ENCODE measurements at places on chromosomes 7 and 10.

GRCh38 chr7:132508724-132509353, 67.4 kb downstream of the PLXNA4 start:
- no peak for DNase-seq

- DNase-seq = peak; percentile 25
These were observed 29.1 kb downstream of the NUDCD3 start for GRCh38 chr7:44461387-44461786.

DNA sequence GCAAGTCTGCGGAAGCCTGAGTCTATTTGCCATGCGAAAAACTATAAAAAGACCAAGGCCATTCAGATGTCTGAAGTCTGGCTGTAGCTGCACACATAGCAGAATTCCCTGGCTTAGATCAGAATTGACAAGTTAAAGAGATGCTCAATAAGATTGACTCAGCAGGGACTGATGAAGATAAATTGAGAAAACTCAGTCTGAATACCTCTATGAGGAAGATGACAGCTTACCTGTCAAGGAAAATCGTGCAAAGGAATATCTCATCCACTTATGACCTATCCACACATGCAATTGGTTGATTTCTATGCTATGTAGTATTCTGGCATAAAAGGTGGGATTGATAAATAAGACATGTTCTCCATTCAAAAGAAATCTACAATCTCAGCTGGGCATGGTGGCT, 288.6 kb downstream of the BAMBI start:
- DNase-seq = no peak

GRCh38 chr10:59047957-59048618, 128.4 kb upstream of the PHYHIPL start:
- DNase-seq = no peak

DNA sequence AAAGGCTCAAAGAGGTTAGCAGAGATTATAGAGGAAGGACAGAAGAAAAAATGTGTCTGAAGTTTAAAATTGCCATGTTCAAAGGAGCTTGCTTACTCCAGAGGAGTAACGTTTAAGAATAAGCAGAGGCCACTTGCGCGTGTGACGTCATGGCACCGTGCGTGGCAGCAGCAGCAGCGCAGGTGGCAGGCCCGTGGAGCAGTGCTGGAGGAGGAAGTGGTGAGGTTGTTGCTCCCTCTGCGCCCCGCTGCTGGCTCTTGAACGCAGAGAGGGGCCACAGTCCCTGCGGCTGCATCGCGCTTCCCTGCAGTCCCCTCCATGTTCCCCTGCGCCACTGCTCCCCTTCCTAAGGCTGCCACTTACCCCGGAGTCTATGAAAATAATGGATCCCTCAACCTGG, 37.5 kb downstream of the GDI2 start:
- peak; percentile 41 for DNase-seq

DNA sequence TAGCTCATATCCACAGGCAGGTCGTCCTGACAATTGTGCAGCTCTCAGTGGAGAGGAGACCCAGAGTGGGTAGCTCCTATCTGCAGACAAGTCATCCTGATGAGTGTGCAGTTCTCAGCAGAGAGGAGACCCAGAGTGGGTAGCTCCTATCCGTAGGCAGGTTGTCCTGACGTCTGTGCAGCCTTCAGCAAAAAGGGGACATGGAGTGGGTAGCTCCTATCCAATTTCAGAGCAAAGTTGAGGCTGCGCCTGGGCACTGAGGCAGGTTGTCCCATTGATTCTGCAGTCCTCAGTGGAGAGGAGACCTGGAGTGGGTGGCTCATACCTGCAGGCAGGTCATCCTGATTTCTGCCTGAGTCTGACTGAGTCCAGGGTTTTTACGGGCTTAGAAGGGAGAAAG, 111.8 kb downstream of the HPSE2 start:
- no peak for DNase-seq

- no peak for DNase-seq
These were observed 8.8 kb downstream of the SLC4A2 start for GRCh38 chr7:151068069-151068773.

GRCh38 chr7:131581241-131582051, 25.0 kb upstream of the PODXL start:
- DNase-seq = no peak

- DNase-seq = no peak
These were observed 97.0 kb downstream of the PFKFB3 start for GRCh38 chr10:6299743-6300105.

DNA sequence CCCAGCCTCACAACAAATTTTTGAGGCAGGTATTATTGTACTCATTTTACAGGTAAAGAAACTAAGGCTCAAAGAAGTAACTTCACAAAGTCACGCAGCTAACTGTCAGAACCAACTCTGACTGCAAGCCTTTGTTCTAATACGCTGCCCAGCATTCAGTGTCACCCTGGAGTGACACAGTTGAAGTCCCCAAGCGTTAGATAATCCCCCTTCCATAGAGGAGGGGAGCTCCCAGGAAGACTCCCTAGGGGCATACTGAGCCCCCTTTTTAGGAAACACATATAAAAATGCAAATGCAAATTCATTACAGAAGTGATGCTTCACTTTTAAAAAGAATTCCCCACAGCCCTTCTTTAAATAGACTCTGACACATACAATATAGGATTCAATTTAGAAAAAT, 101.0 kb upstream of the MACROH2A2 start:
- DNase-seq = no peak

- no peak for DNase-seq
These were observed 53.3 kb downstream of the ZNF680 start for GRCh38 chr7:64509583-64509982.

- no peak for DNase-seq
These were observed 78.4 kb downstream of the NRG3 start for GRCh38 chr10:81953420-81953819.

DNA sequence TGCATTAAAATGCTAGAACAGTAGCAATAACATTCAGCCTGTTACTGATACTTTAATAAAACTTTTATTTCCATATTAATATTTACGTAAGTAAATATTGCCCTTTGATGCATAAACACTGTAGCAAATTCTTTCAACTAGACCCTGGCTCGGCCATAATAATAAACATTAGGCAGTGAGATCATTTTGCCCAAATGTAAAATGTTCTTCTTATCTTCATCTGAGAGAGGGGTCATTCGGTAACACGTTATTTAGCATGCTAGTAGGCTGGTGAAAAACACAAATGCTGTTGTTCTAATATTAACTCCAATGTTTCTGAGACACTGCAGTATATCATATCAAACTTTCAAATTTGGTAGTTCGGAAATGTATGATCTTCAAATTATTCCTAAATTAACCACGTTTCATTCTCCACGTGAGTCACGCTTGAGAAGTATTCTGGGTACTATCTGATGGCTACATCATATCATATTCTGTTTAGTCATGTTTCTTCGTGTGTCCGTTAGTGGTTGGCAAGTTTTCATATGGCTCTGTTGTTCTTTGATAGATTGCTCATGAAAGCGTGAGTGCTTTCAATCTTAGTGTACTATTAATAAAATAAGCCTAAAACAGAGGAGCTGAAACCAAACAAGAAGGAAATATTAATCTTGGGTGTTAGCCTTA, 145.8 kb downstream of the NSUN6 start:
- DNase-seq = no peak

- DNase-seq = no peak
These were observed 211.4 kb upstream of the MDFIC start for GRCh38 chr7:114710499-114710898.

GRCh38 chr7:108094346-108094745, 35.8 kb downstream of the LAMB4 start:
- no peak for DNase-seq

GRCh38 chr10:96275685-96276418, 4.5 kb upstream of the BLNK start:
- DNase-seq = no peak

DNA sequence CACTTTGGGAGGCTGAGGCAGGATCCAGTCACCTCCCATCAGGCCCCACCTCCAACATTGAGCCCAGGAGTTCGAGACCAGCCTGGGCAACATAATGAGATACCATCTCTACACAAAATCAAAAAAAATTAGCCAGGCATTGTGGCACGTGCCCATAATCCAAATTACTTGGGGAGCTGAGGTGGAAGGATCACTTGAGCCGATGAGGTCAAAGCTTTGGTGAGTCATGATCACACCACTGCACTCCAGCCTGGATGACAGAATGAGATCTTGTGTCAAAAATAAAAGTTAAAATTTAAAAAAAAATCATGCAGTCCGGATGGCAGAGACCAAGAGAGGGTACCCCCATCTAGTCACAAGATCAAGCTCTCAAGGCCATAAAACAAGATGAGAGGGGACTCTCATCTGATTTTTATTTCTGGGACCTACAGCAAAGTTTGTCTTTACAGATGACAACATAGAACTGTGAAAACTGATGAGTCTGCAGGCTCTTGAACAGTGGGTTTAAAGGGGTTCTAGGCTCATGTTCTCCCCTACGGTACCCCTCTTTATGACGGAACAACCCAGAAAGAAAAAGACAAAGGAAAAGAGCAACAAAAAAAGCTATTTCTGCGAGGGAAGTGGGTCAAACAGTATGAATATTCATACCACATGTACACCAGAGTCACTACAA, 28.9 kb upstream of the CREB3L2 start:
- DNase-seq = no peak

- DNase-seq = no peak
These were observed 72.3 kb upstream of the CACUL1 start for GRCh38 chr10:118827053-118827452.

DNA sequence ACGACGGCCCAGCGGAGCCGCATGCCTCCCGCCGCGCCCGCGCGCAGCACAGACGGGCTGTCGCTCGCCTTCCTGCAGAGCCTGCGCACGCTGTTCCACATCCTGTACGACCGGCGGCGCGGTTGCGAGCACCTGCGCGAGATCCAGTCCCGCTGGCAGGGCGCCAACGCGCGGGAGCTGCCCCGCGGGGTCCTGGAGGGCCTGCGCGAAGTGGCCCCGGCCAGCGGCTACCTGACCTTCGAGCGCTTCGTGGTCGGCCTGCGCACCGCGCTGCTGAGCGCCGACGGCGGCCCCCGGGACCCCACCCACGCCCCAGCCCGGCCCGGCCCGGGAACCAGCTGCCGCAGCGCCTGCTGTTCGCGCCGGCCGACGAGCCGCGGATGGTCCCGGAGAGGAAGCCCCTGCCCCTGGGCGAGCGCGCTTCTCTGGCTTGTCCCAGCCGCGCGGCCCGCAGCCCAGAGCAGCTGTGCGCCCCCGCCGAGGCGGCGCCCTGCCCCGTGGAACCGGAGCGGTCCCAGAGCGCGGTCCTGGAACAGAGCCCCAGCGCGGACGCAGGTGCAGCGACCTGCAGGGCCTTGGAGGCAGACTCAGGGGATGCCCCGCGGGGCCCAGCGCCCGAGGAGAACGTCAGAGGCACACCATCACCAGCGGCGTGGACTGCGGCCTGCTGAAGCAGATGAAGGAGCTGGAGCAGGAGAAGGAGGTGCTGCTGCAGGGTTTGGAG, 25.3 kb upstream of the ZNF716 start:
- DNase-seq = no peak

DNA sequence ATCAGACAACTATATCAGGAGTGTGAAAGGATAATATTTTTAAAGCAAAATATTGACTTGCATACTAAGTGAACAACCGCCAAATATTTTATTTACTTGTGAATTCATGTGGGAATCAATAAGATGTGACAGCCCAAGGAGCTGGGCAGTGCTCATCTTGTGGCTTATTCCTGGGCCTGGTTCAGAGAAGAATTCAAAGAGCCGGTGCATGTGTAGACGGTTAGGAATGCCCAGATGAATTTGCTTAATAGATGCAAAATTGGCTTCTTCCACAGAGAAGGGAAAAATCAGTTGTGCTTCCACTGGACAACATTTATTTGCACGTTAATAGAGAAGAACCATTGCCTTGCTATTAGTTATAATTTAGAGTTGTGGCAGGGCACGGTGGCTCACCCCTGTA, 4.4 kb downstream of the MYL7 start:
- DNase-seq = no peak

DNA sequence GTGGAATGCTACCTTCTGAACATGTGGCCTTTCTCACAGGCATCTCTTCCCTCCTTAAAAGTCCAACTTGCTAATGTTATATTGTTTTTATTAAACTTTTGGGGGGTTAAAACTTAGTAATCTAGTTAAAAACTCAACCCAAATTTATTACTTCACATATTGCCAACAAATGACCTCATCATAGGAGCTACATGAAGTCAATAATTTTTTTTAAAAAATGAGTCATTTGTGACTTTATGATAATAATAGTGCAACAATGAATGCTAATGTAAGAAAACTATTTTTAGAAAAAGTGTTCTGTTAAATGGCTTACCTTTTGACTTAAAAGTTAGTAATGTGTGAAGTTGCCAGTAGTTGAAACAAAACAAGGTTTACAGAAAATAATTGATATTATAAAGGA, 325.9 kb upstream of the FZD1 start:
- no peak for DNase-seq

GRCh38 chr10:30058570-30059132, 735 bp downstream of the JCAD start:
- no peak for DNase-seq

DNA sequence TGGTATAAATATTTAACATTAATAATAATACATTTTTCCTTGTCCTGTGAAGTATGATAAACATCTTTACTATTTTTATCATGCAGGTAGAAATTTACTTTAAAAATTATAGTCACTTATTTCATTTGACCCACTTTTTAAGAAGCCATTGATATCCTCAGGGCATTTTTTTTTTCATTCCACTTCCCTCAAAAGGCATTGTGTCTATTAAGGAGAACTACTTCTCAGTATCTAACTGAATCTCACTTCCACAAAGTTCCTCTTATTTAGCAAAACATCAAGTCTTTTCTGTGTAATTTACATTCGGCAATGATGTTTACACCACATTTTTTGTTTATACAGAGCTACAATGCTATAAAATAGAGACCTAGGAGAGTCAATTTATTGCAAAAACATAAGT, 388.2 kb upstream of the AKR1E2 start:
- DNase-seq = no peak

DNA sequence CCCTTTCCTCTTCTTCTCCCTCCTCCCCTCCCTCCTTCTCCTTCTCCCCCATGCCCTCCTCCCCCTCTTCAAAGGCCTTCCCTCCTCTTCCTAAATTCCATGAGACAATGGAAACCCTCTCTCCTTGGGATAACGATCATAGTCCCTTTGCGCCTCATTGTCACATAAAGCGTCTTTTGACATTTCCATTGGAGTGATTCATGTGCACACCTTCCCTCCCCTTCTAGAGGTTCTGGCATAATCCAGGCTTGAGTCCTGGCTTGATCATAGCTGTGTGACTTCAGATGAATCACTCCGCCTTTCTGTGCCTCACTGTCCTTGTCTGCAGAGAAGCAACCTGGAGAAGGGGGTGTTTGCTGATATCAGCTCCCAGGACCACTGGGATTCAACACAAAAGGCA, 204.2 kb downstream of the TNS3 start:
- no peak for DNase-seq

DNA sequence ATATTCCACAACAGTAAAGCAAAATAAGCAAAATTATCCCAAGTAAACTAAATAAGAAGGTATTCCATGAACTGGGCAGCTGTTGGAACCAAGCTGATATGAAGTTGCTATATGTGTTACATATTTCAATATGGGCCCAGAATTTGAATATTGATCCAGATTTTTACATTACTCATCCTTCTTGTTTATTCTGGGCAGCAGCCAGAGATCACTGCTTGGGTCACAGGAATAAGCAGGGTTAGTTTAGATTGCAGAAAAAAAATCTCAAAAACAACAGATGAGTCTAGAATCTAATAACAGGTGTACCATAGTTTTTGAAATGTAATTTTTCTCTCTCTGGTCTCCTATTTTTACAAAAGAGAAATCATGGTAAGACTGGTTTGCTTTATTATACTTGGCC, 171.5 kb upstream of the NAMPT start:
- no peak for DNase-seq

- no peak for DNase-seq
These were observed 89.4 kb upstream of the KCTD7 start for GRCh38 chr7:66539264-66539623.
